ENCODE measurements at places on chromosomes 3 and 15. TPM values are rescaled to one million over a fixed set of nuclear protein-coding genes. Genes with fewer than 3 reads are reported as not detected.

- peaks cover 24% of the 10 kb centered on the region for H3K4me1 ChIP-seq
- H3K36me3 ChIP-seq, result no peaks in the 10 kb centered on the region
- H3K4me3 ChIP-seq, result peak overlapping the region; percentile 77
- no peak for DNase-seq
Measured at GRCh38 chr3:49928481-49929017, 1.1 kb downstream of the MON1A start.

DNA sequence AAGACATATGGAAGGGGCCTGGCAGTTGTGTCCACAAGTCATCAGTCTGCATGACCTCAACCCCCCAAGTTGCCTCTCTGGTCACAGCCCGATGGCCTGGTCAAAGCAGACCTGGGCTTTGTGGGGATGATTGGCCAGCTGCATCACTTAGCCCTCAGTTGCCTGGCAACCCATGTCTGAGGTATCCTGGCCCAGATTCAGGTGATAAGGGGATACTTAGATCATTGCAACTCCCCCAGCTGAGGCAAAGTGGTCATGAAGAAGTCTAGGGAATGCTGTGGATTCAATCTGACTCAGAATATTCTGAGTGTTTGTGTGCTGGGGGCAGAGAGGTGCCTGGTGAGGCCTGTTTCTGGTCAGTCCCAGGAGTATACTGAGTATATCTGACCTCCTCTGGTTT is 5.0 kb downstream of the GPR156 start:
- no peaks in the 10 kb centered on the region for H3K36me3 ChIP-seq
- no peak for DNase-seq
- no peaks in the 10 kb centered on the region for H3K4me1 ChIP-seq
- H3K27me3 ChIP-seq, result peaks cover 53% of the 10 kb centered on the region
- no peak overlapping the region for H3K4me3 ChIP-seq

DNA sequence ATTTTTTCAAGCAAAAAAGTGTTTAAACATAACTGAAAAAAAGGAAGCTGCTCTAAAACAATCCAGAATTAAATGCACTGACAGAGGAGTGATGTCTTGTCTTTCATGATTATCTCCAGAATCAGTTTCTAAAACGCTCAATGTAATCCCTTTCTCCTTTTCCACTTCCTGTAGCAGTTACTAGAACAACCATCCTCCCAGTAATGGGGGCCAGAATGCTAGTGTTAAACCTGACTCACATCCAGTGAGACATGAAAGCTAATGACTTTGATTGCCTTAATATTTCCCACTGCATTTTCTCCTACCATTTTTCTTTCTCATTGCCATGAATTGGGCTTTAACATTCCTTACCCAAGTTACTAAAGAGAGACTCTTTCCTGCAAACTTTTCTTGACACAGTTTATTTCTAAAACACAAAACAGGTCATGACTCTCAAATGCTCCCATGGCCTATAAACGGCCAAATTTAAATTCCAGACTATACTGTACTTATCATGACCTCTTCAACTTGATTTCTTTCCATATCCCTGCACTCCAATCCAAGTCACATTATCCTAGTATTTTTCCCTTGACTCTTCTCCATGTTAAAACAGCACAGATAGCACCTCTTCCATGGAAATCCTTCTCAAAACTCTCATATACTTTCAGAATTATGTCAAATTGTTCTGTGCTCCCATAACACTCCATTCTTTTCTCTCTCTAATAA is 341.4 kb downstream of the NAALADL2 start:
- no peak overlapping the region for H3K4me3 ChIP-seq
- H3K36me3 ChIP-seq, result no peaks in the 10 kb centered on the region
- DNase-seq, result no peak

GRCh38 chr3:131396170-131396569 is 14.6 kb downstream of the NUDT16 start:
- no peak for DNase-seq

GRCh38 chr3:10428406-10429091 is 76.8 kb downstream of the ATP2B2 start:
- H3K27ac ChIP-seq, result no peak overlapping the region
- no peaks in the 10 kb centered on the region for H3K4me1 ChIP-seq
- peaks cover 2% of the 10 kb centered on the region for H3K27me3 ChIP-seq
- no peaks in the 10 kb centered on the region for H3K36me3 ChIP-seq

- no peak overlapping the region for H3K4me3 ChIP-seq
- H3K27me3 ChIP-seq, result peaks cover 7% of the 10 kb centered on the region
- H3K27ac ChIP-seq, result no peak overlapping the region
- no peaks in the 10 kb centered on the region for H3K36me3 ChIP-seq
- no peak for DNase-seq
- H3K4me1 ChIP-seq, result peaks cover 3% of the 10 kb centered on the region
Measured at GRCh38 chr15:55532944-55533343, 24.9 kb upstream of the DNAAF4 start.

GRCh38 chr3:154759966-154760365 is 320.2 kb upstream of the MME start:
- H3K36me3 ChIP-seq, result no peaks in the 10 kb centered on the region
- no peak for DNase-seq
- no peaks in the 10 kb centered on the region for H3K27me3 ChIP-seq
- no peaks in the 10 kb centered on the region for H3K4me1 ChIP-seq

DNA sequence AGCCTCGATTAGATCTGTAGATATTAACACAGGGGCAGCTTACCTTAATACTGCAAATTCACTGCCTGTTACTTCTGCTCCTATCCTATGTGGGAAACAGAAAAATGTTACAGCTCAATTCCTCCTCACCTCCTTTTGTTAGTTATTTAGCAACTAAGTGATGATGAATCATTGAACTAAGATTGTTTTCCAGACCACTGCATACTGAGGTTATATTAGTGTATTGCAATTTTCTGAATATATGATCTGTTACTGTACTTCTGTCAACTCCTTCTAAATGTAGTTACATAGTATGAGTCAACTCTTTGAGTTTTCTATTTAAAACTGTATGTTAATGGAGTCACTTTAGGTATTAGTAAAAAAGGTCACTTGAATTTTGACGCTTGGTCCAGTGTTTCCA is 331.5 kb upstream of the SLCO3A1 start:
- no peaks in the 10 kb centered on the region for H3K27me3 ChIP-seq
- no peaks in the 10 kb centered on the region for H3K36me3 ChIP-seq
- H3K27ac ChIP-seq, result no peak overlapping the region
- no peak overlapping the region for H3K4me3 ChIP-seq
- peaks cover 15% of the 10 kb centered on the region for H3K4me1 ChIP-seq
- DNase-seq, result no peak

Gene RTP4
- 24.1 TPM for total RNA-seq

Gene ATP2B2
- not detected for total RNA-seq

Gene SENP2
- 32.8 TPM for total RNA-seq

Gene SLTM
- total RNA-seq, result 108 TPM

Gene ARRDC4
- total RNA-seq, result 0.13 TPM

Gene MED12L
- total RNA-seq, result 1.6 TPM

Gene GLDN
- total RNA-seq, result not detected

Gene TMEM45A
- total RNA-seq, result 1.3 TPM
